ENCODE measurements at places on chromosomes 3 and 15.

DNA sequence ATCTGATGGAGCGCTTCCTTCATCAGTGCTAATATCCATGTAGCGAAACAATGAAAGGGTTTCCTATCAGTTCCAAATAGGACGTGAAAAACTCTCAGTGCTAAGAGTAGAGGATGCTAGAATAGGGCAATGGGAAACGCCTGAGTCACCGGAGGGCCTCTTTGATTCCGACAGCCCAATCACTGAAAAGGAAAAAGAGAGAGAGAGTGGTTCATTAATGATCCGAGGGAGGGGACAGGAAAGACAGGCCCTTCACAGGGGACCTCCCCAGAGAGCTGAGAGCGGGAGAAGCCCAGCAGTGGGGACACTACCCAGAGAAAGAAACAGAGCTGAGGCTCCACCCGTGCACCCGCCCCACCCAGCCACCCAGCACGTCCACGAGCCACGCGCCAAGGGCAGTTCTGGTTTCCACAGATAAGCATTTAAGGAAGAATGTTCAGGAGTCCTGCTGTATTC, 76.9 kb downstream of the RPN1 start:
- DNase-seq, result no peak

- no peak for DNase-seq
Observed at GRCh38 chr15:100107151-100107550, 234.6 kb downstream of the ADAMTS17 start.

GRCh38 chr3:54905920-54906319, 21.9 kb downstream of the LRTM1 start:
- DNase-seq, result no peak

DNA sequence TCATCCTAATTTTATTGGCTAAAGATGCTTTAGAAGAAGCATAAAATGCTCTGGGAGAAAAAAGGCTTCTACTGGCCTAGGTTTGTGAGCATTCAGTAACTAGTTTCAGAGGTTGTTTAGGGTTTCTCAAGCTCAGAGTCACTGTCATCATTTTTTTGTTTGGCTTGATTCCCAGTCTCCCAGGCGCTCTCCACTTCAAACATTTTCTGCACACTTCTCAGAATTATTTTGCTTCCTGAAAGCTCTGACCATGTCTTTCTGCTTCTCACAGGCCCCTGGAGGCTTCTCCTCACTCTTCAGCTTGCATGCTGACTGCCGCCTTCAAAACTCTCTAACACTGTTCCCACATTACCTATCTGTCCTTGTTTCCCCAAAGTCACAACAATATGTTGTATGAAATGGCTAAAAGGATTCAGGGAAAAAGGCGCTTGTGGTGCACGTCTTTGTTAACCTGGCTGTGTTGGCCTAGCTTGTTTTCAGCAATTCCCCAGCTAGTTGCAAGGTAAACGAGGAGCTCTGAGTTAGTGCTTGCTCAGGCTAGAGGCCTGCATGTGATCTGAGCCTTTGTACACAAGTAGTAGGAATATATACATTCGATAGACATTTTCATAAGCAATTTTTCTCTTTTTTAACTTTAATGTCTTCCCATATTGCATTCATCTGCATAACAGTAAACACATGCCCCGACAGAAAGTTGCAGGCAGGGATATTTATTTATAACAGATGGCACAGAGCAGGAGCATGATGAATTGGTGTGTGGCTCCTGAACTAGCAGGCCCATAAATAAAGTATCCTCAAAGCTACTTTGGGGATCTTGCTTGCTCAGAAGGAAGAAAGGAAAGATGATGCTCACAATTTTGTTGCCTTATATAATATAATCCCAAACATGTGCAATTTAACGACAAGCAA, 129.2 kb upstream of the DPH6 start:
- DNase-seq, result no peak

DNA sequence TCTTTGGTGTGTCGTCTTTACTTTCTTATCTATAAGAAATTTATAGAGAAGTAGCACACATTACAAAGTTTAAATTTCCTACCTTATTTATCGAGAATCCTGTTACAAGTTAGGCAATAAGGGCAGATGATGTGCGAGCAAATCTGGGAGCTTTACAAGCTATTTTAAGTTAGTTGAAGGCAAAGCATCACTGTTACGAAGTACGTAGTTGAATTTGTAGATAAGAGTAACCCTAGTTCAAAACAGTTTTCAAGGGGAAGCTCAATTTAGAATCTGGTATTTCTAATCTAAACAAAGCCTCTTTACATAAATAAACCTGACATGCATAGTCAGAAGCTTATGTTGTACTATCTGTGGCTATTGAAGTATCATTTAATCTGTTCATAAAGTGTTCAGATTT, 8.4 kb downstream of the KBTBD8 start:
- DNase-seq, result no peak

GRCh38 chr3:41029356-41029755, 169.9 kb upstream of the CTNNB1 start:
- DNase-seq, result no peak

GRCh38 chr3:130758624-130759369, 12.2 kb upstream of the PIK3R4 start:
- no peak for DNase-seq

- no peak for DNase-seq
Observed at GRCh38 chr3:188241072-188241471, 87.1 kb downstream of the LPP start.

Data from stimulated activated CD4-positive, alpha-beta T cell treated with anti-CD3 and anti-CD28 coated beads, Interleukin-2, amount 100 ng/mL, for 48 hours (primary cell).